Cardiac fibroblast (primary cell): ENCODE measurements at places on chromosomes 1 and 21.

- no peak for DNase-seq
Measured at GRCh38 chr1:75396260-75396659, 214.7 kb downstream of the SLC44A5 start.

- no peak for DNase-seq
Measured at GRCh38 chr1:185585770-185586169, 148.4 kb upstream of the HMCN1 start.

- no peak for DNase-seq
Measured at GRCh38 chr1:202107321-202107761, 15.4 kb upstream of the GPR37L1 start.

GRCh38 chr21:45004059-45004422 lies 64.2 kb downstream of the SLX9 start:
- DNase-seq: no peak

- DNase-seq: peak; percentile 68
Measured at GRCh38 chr1:244104309-244105060, 53.4 kb downstream of the ZBTB18 start.

- DNase-seq: no peak
Measured at GRCh38 chr1:235339746-235340145, 11.4 kb downstream of the GGPS1 start.

DNA sequence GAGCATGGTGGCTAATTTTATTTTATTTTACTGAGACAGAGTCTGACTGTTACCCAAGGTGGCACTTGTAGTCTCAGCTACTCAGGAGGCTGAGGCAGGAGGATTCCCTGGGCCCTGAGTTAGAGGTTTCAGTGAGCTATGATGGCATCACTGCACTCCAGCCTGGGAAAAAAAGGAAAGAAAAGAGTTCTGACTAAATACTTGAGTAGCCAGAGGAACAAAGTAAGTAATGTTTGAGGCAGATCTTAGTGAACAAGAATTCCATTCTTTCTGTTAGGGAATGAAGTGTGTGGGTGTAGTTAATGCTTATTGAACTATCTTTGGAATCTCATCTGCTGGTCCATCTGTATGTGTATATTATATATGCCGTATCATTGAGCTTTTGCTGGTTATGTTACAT lies 13.1 kb upstream of the EVI5 start:
- DNase-seq: no peak

- peak; percentile 60 for DNase-seq
Measured at GRCh38 chr1:93448983-93449804, 1.3 kb downstream of the FNBP1L start.

- no peak for DNase-seq
Measured at GRCh38 chr1:207071426-207071825, 17.2 kb upstream of the C4BPB start.

- peak; percentile 43 for DNase-seq
Measured at GRCh38 chr1:241639623-241640148, 483 bp downstream of the CHML start.

DNA sequence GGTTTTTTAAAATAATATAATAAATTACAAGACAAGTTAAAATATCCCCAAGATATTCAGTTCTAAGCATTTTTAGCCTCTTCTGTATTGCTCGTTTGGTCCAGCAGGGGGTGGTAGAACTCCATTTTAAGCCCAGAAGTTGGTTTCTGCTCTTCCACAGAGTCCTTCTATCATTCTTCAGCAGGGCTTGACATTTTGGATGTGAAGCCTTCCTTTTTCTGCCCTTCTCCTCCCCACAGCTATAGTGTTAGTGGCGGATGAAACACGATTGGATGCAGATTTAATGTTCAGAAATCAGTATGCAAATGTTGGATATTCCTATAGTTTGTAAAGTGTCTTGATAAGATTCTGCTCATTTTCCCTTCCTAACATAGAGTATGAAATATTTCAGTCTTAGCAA lies 1.4 kb downstream of the NCAM2 start:
- DNase-seq: peak; percentile 69

GRCh38 chr1:227311389-227312001 lies 6.8 kb downstream of the CDC42BPA start:
- no peak for DNase-seq

GRCh38 chr1:218748071-218748470 lies 402.9 kb downstream of the TGFB2 start:
- DNase-seq: peak; percentile 45

- peak; percentile 82 for DNase-seq
Measured at GRCh38 chr1:234621657-234622335, 11.8 kb upstream of the IRF2BP2 start.

DNA sequence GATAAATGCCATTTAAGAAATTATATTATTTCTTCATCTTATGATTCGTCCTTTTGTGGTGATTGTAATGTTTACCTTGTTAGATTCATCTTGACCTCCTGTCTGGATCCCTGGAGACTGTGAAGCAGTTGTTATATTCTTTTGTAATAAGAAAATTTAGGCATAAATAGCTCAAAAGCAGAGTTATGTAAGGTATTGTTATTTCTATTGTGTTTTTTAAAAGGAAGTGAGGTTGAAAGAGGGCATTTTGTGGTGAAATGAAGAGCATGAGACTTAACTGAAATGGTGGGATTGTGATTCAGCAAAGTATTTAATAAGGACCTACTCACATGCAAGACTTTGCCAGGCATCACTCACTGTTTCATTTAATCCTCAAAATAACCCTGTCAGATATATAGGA lies 104.0 kb downstream of the PDE4B start:
- DNase-seq: no peak

- DNase-seq: no peak
Measured at GRCh38 chr1:156833603-156834002, 17.0 kb upstream of the SH2D2A start.

GRCh38 chr1:47725511-47725991 lies 271.6 kb downstream of the TRABD2B start:
- no peak for DNase-seq

DNA sequence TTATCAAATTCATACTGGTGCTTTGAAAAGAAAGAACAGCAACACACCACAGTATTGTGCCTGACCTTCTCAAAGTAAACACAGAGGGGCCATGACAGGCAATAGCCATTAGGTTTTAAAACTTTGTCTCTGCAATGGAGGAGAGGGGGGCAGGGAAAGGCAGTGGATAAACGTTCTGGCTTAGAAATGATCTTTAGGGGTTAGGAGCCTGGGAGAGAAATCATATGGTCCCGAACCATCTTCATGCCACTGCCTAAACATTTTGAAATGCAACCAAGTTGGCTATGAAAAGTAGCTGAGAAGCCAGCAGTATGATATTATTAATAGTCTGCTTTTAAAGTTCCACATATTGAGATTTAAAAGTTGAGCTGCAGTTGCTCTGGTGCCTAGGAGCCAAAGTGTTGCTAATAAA lies 39.8 kb downstream of the PLPP3 start:
- no peak for DNase-seq

GRCh38 chr1:225999912-226000337 lies 782 bp upstream of the SDE2 start:
- DNase-seq: peak; percentile 86

- DNase-seq: no peak
Measured at GRCh38 chr1:32338637-32339145, 2.7 kb upstream of the MARCKSL1 start.

- peak; percentile 2 for DNase-seq
Measured at GRCh38 chr1:95321531-95321930, 87.5 kb downstream of the RWDD3 start.

- DNase-seq: peak; percentile 24
Measured at GRCh38 chr1:6148497-6149241, 31.5 kb downstream of the CHD5 start.

DNA sequence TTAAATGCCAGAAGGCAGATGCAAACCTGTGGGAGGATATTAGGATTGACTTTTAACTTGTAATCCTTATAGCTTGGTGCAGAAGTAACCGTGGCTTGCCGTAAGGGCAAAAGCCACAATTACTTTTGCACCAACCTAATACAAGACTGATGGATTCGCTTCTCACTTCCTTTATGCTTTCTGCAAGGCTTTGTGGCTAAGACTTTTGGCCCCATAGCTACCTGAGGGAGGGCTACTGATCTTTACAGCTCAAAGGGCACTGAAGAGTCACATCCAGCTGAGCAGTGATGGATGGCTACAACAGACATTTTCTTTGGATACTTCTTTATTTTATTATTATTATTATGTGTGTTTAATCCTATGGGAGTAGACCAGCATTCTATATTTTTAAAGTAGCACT lies 140.4 kb downstream of the ST6GALNAC5 start:
- no peak for DNase-seq

GRCh38 chr1:181469829-181470228 lies 13.5 kb upstream of the CACNA1E start:
- DNase-seq: peak; percentile 80

- no peak for DNase-seq
Measured at GRCh38 chr1:77794550-77794949, 15.1 kb downstream of the MIGA1 start.
